Right forelimb (tissue), 1 donor: ENCODE measurements at places on chromosomes 5 and 9.
A peak's percentile ranks its signal among the peaks of the same experiment; 100 is the strongest.

- no peak for DNase-seq
Observed at GRCh38 chr5:173891308-173892116, 3.4 kb downstream of the CPEB4 start.

DNA sequence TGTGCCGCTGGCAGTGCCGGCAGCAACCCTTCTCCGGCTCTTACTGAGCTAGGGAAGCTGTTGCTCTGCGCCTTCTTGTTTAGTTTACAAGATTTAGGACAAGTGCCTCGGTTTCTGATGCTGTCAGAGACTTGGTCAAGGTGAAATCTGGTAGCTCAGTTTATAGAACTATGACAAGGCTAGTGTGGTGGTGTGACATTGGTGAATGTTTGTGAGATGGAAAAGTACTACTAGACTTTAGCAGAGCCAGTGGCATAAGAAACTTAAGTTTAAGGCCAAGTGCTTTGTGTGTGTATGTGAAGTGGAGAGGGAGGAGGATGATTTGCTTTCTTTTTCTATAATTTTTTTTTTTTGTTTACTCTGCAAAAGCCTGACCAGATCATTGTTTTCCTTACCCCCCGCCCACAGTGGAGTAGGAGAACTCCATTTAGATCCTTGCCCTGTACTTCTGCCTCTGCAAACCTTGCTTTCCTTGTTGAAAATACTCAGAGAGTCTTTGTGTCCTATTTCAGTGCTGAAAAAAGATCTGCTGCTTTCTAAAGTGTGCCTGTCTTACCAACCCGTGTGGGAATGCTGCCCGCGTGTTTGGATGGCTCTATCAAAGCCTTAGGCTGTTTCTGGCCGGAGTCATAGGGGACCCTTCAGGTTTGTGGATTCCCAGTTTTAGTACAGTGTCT, 75.9 kb downstream of the TRIO start:
- DNase-seq = no peak

DNA sequence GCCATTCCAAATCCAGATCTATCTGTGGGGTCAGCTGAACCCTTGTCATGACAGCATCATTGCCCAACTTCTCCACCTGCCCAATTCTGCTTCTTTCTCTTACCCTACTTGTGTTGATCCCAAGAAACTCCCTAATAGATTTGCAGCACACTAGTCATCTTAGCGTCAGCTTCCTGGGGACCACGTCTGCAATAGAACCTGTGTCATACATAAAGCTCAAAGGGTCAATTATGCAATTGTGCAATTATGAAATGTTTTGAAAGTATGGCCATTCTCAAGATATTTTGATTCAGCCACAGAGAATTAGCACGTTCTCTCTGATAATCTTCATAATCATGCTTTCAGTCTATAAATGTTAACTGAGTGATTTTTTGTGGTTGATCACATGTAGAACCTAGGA, 87.4 kb upstream of the PAPPA start:
- DNase-seq = no peak

DNA sequence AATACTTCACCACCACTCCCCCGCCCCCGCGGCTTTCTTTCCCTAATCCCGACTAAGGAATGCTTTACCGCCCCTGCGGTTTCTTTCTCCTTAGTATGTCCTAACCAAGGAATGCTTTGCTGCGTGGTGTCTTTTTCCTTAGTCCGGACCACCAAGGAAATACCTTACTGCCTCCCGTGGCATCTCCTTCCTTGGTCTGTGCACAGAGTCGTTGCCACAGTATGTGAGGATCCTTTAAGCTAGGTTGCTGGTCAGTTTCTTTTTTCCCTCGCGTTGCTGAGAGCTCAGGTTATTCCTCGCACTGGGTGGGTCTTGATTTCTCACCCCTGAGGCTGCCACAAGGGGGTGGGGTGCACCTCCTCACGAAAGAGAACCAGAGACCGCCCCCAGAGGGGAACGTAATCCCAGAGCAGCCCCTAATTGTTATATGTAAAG, 309.4 kb downstream of the NR3C1 start:
- DNase-seq = no peak

DNA sequence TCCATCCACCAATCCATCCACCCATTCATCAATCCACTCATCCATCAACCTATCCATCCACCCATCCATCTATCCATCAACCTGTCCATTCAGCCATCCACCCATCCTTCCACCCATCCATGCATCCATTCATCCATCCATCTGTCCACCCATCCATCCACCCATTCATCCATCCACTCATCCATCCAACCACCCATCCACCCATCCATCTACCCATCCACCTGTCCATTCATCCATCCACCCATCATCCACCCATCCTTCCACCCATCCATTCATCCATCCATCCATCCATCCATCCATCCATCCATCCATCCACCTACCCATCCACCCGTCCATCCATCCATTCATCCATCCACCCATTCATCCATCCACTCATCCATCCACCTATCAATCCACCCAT, 195.8 kb downstream of the NXNL2 start:
- DNase-seq = no peak

DNA sequence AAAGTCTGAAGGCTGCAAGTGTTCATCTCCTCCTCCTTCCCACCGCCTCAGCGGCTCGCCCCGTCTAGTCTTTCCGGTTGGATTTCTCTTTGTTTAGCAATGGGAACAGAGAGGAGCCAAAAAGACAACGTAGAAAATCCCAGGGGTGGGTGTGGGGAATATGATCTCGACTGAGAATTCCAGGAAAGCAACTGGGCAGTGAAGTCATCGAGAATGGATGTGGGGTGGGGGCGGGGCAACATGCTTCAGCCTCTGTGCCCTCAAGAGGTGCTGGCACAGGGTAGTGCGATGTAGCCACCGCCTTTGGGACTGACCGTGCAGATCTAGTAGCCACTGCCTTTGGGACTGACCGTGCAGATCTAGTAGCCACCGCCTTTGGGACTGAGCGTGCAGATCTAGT, 12.9 kb downstream of the MSX2 start:
- DNase-seq = no peak

- peak; percentile 60 for DNase-seq
Observed at GRCh38 chr5:135112008-135112725, 78.1 kb upstream of the PITX1 start.

DNA sequence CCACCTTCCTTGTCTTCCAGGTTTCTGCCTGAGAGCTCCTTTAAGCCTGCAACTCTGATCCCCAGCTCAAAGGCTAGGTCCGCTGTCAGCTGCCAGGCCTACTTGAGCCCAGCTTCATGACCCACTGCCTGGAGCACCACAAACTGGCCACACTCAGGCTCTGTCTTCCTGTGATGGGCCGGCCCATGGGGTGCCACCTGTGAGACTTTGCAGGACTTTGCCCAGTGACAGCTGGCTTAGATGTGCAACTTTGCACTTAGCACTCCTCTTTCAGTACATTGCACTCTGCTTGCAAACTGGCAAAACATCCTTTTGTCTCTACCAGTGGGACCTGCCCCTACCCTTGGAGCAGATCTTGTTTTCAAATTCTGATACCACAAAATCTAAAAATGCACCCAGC, 311.5 kb upstream of the PDE4D start:
- DNase-seq = no peak

DNA sequence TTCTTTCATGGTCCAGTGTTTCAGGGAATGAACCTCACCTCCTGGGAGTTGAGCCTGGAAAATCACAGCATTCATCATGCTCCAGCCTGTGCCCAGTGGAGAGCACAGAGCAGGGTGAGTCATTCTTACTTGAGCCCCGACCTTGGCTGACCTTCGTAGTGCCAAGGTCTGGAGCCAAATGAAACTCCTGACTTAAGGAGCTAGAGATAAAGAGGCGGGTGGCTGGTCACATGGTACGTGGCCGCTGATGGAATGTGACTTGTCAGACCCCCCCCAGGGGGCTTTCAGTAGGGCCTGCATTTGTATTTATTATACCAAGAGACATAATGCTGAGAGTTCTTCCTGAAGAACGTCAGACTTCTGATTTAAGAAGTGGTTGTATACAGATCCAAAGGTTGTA, 15.0 kb upstream of the PIP5K1B start:
- no peak for DNase-seq

GRCh38 chr9:72037571-72037970, 22.8 kb downstream of the C9orf57 start:
- no peak for DNase-seq

- peak; percentile 26 for DNase-seq
Observed at GRCh38 chr5:135455876-135456237, 3.7 kb upstream of the TIFAB start.

- no peak for DNase-seq
Observed at GRCh38 chr9:70262948-70263347, 4.2 kb downstream of the SMC5 start.

GRCh38 chr5:111224561-111225345, 569 bp downstream of the CAMK4 start:
- DNase-seq = peak; percentile 50
